ENCODE measurements at places on chromosomes 4 and X.

GRCh38 chrX:43813898-43814297 lies 68.4 kb downstream of the MAOB start:
- no peak for DNase-seq

- no peak for DNase-seq
Measured at GRCh38 chrX:13059637-13060499, 15.4 kb upstream of the FAM9C start.

GRCh38 chr4:179843370-179843769 lies 2399.8 kb upstream of the TENM3 start:
- DNase-seq = no peak

- no peak for DNase-seq
Measured at GRCh38 chr4:38957261-38957815, 74.9 kb downstream of the TMEM156 start.

DNA sequence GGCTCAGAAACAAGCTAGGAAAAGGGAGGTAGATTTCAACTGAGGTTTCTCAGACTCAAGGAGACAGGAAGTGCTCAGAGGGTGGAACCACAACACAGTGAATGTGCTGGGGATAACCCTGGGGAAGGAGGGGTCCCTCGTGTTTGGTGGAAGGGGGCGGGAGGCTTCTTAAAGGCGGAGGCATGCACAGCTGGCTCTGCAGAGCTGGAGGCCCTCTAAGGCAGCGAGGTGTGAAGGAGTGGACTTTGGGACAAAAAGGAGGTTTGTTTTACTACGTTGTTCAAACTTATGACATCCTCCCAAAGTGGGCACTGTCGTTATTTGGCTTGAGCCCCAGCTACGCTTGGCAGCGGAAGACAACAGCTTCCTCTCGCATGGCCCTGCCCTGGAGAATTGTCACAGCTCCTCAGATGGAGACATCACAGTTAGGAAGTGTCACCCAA lies 21.7 kb upstream of the MTM1 start:
- no peak for DNase-seq

DNA sequence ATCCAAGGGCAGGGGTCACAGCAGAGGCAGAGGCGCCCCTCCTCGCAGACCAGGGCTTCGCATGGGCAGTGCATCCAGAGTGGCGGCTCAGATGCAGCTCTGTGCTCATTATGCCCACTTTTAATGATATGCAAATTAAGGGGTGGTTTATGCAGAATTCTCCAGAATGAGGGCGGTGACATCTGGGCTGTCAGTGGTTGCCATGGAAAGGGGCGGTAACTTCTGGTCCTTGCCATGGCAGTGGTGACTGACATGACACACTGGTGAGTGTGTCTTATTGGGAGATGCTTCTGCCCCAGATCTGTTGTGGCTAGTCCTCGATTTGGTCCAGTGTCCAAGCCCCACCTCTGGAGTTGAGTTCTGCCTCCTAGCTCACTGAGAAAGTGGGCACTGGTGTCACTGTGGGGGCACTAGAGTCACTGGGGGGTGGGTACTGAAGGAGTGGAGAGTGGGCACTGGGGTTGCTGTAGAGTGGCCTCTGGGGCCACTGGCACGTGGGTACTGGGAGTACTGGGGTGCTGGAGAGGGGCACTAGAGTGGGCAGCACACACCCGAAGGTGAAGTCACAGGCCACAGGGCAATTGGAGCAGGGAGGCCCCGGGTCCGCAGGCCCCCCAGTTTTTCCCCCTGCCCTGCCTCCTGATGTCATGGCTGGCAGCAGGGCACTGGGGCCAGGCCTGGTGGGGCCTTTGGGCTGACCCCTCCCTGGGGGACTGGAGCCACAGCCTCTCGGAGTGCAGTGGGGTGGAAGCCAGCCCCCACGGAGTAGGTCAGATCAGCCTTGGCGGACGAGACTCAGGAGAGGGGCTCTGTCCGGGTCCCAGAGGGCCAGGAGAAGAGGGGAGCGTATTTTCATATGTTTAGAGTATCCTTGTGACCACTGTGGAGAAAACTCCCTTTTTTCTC lies 98.6 kb upstream of the NKX1-1 start:
- no peak for DNase-seq

DNA sequence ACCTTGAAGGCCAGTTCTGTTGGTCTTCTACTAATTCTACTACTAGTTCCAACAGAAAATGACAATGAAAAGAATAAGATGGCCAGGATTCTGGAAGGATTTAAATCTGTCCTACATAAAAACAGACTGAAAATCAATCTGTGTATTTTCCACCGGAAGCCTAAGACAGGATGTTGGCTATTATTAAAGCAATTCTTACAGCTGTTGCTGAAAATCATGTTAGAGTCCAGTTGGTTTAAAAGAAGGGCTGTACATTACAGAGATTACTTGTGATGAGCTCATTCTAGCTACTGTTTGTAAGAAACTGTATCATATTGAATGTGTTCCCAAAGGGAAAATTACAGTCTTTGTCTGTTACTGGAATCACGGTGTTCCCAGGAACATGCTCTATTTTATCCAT lies 54.8 kb upstream of the MAGEB16 start:
- no peak for DNase-seq

DNA sequence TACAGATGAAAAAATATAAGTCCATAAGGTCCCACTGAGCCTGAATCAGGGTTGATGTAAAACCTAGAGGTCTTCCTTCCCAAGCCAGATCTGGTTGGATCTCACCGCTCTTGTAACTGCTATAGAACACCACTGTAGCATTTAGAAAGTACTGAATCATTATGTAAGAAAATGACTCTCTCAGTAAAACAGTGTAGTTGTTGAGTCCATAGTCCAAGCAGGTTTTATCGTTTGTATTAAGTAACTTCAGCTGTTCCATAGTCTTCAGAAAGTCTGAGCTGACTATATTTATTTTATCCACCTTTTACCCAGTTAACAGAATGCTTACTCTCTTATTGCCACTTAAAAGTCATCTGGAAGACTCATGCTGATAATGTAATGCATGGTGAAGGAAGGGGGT lies 82.2 kb downstream of the POLA1 start:
- no peak for DNase-seq

GRCh38 chrX:32118832-32119231 lies 1047.0 kb upstream of the FTHL17 start:
- DNase-seq = no peak

DNA sequence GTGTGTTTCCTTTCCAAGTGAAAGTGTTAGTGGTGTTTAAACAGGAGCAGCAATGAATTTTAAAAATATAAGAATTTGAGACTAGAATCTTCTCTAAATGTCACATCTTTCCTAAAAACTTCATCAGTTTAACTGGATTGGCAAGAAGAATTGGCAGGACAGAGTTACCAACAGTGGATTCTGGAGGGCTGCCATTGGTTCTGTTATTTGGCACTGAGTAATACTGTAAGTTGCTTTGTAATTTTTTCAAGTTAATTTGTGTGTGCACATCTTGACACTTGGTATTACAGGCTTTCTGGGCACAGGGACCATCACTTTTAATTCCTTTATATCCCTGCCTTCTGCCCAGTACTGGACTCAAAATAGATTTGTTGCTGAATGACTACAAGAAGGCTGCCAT lies 4.5 kb upstream of the GPRIN3 start:
- no peak for DNase-seq

DNA sequence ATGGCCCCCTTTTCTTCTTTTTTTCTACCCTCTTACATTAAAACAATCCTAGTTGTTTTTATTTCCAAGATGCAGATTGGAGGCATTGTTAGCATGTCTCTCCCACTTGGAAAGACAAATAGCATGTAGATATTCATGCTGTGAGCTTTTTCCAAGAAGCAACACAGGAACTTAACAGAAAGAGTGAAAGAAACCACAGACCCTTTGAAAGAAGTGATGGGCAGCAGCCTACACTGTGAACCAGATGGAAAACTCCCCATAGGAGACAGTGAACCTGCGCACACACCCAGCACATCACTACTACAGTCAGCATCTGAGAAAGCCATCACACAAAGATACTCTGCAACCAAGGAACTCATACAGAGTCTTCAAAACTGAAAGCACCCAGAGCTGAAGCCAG lies 17.8 kb downstream of the CT47C1 start:
- no peak for DNase-seq

DNA sequence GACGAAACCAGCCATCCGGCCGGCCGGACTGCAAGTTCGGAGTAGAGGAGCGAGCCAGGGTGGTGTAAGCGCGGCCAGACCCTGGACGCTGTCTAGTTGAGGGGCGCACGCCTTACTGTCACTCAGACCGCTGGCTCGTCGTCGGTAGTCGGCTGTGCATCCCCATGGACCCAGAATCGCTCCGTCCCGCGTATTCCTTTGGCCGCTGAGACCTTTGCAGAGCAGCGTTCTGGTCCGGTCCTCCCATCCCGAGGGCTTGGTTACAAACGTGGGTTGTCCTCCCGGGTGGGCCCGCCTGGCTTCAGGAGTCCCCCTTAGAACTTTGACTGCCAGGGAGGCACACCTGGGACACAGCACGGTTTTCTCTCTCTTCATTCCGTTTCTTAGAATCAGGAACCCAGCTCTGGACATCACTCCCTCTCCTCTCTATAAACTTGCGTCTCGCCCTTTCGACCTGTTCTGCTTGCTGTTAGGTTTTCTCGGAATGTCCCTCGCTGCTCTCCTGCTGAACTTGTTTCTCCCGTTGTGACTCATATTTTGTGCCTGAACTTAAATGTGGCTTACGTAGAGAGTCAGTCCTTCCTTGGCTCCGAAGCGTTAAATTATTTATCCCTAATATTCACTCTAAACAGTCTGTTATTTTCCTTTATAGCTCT lies 672 bp downstream of the PGM2 start:
- no peak for DNase-seq

- DNase-seq = no peak
Measured at GRCh38 chr4:2136726-2137125, 77.6 kb downstream of the NAT8L start.

DNA sequence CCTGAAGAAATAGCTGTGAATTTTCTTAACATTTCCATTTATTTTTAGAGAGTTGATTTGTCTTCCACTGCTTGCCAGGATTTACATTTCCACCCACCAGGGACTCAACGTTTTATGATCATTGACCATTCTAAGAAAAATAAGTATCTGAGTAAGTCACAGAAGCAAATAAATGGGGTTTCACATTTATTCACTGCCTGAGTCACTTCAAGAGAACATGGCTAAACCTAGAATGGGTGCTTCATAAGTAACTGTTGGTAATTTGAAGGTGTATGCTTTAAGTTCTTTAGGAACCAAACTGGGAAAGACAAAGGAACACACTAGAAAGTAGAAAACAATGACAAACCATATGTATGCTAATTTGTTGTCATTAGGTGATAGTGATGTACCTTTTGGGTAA lies 43.2 kb upstream of the GRIA3 start:
- DNase-seq = no peak

- DNase-seq = no peak
Measured at GRCh38 chr4:21092531-21092930, 392.3 kb downstream of the PACRGL start.

DNA sequence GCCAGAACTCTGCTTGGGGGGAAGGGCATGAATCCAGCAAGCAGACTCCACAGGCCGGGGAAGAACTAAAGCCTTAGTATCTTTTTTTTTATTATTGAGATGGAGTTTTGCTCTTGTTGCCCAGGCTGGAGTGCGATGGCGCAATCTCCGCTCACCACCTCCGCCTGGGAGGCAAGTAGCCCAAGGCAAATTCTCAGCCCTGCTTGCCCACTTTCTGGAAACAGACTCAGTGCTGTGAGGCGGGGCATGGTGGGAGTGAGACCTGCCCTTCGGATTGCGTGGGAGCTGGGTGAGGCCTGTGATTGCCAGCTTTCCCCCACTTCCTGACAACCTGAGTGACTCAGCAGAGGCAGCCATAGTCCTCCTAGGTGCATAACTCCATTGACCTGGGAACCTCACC lies 348.8 kb downstream of the GASK1B start:
- DNase-seq = no peak

- DNase-seq = no peak
Measured at GRCh38 chr4:119321921-119322687, at the start of gene FABP2. Gene FABP2, minus strand, starts transcription at chr4:119322138. Its CDS starts 36 bp downstream, at chr4:119322102.

GRCh38 chr4:119709418-119709817 lies 80.8 kb upstream of the PDE5A start:
- no peak for DNase-seq

DNA sequence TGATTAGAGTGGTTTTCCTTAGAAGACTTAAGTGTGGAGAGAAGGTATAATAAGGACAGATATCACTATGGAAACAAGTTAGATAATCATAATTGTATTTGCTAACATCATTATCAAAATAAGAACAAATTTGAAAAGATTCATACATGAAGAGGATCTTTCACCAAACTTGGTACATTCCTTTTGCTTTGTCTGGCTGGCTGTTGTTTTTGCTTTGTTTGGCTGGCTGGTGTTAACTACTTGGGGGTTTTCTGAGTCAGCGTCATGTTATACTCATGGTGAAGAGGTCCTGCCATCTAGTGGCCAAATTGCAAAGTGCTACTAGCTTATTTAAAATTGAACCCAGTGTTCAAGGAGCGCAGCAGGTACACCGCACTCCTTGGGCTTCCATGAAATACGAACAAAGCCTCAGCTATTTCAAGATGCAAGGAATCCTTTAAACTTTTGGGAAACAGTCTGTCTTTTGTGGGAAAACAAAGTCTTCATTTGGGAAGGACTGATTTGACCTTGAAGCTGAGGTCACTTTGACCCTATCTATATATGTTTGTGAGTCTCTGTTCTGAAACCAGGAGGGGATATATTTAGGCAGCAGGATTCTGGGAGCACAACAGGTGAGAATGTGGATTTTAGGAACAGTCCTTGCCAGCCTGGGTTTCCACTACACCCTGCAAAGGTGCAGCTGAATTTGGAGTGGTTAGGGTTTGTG lies 129.7 kb downstream of the PLS3 start:
- no peak for DNase-seq

- DNase-seq = no peak
Measured at GRCh38 chr4:78613522-78614321, 62.2 kb downstream of the ANXA3 start.

GRCh38 chr4:169201222-169202144 lies 69.3 kb downstream of the SH3RF1 start:
- DNase-seq = no peak

- no peak for DNase-seq
Measured at GRCh38 chr4:62513306-62513705, 1313.2 kb downstream of the ADGRL3 start.

- DNase-seq = no peak
Measured at GRCh38 chrX:71666240-71667223, 814 bp upstream of the LOC101059915 start.

DNA sequence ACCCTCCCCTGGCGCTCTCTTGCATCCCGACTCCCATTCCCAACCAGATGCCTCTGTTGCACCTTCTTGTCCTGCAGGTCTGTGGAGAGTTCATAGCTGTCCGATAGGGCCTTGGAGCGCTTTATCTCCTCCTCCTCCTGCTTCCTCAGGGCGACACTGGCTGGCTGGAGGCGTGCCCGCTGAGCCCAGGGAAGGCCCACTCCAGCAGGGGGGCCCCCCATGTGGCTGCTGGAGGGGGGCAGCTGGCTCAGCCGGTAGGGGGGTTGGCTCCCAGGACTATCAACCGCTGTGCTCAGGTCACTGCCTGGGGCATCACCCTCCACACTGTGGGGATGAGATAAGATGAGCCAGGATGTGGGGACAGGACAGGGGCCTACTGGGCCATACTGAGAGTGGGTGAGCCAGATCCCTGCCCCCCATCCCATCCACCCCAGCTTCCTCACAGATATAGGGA lies 25.6 kb downstream of the IQSEC2 start:
- no peak for DNase-seq

Measured in activated T-cell treated with anti-CD3 and anti-CD28 coated beads for 24 hours (primary cell).